RPMI7951 (cell line): ENCODE measurements at places on chromosomes 5 and 9.

GRCh38 chr9:81558091-81558830 lies 131.1 kb downstream of the TLE1 start:
- peak; percentile 74 for DNase-seq

DNA sequence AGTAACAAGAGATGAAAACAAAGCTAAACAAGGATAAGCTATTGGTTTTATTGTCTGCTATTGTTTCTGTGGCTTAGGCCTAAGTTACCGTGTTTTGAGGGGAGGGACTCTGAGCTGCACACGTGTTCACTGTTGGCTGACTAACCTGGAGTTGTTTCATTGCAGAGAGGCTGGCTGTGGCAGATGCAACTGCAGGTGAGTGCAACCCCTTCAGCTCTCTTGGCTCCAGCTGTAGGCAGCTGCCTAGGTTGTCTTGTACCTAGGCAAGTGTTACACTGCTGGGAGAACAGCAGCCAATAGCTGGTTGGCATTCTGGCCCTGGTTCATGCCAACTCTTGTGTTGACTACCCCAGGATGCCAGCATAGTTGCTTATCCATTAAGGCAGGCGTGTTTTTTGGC lies 17.6 kb upstream of the MATR3 start:
- DNase-seq = no peak

- no peak for DNase-seq
Observed at GRCh38 chr9:95058795-95059386, 258.6 kb downstream of the FANCC start.

DNA sequence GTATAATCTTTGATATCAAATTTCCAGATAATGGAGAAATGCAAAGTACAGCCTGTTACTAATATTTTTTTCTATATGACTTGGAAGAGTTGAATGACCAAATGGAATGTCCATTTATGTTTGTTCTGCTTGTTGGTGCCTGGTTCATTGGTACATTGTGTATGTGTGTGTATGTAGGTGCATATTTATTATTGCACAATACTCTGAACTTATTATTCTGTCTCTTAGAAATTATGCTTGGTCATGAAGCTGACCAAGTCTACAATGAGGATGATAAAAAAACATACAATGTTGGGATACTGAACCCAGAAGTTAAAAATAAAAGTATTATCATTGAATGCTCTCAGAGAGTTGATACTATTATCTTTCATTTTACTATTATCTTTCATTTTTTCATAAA lies 706.3 kb downstream of the KCTD16 start:
- DNase-seq = no peak

DNA sequence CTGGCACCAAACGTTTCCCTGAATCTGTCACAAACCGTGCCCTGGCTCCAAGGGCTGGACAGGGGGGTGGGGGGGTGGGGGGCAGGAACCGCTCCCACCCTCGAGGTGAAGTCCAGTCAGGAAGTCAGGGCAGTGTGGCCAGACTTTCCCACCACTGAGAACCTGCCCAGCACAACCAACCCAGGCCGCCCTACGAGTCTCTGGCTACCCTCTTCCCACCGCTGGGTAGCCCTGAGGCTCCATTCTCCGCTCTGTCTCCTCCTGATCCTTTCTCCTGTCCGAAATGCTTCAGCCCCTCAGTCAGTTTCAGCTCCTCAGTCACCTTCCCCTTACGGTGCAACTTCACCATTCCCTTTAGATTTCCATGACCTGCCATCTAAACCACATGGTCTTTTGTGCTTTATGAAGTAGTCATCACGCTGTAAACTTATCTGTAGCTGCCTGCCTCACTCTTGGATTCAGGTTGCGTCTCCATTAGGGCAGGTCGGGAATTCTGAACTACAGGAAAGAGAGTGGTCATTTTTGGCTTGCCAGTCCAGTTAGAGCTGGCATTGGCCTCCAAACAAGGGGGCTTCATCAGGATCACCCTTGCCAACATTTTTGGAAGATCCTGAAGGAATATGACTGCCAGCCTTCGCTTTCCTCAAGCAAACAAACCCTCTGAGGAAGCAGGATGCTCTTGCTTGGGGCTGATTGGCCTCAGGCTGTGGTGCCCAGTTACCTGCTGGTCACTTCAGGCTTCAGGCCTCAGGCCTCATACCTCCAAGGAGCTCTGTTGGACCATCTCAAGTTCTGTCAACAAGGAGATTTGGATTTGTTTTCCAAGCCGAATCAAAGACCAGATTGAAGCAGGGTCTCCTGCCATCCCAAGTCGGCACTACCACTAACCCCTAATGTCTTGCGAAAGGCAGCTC lies 794 bp upstream of the DCAF12 start:
- no peak for DNase-seq

- DNase-seq = peak; percentile 31
Observed at GRCh38 chr5:151384106-151384505, 36.7 kb upstream of the SLC36A2 start.

DNA sequence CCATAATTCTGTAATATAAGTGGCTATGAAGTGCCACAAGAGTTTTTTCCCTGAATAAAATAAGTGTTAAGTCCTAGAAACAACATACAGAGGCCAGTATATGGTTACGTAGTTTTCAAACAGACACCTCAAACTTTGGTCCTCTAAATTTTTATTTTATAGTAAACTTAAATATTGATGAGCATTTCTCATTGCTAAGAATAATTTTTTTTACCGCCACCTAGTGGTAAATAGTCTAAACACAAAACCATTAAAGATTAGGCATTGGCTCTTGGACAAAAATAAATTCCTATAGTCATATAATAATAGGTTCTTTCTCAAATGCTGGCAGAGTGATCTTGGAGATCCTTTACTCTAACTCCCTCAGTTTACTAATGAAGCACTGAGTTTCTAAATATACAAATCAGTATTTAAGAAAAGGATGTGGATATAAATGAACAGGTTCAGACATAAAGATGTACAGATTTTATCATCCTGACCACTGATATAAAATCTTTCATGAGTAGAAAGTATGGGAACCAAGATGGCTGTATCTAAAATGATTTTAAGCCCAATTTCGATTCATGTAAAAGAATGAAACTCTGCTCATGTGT lies 136.2 kb downstream of the FANCC start:
- peak; percentile 11 for DNase-seq

DNA sequence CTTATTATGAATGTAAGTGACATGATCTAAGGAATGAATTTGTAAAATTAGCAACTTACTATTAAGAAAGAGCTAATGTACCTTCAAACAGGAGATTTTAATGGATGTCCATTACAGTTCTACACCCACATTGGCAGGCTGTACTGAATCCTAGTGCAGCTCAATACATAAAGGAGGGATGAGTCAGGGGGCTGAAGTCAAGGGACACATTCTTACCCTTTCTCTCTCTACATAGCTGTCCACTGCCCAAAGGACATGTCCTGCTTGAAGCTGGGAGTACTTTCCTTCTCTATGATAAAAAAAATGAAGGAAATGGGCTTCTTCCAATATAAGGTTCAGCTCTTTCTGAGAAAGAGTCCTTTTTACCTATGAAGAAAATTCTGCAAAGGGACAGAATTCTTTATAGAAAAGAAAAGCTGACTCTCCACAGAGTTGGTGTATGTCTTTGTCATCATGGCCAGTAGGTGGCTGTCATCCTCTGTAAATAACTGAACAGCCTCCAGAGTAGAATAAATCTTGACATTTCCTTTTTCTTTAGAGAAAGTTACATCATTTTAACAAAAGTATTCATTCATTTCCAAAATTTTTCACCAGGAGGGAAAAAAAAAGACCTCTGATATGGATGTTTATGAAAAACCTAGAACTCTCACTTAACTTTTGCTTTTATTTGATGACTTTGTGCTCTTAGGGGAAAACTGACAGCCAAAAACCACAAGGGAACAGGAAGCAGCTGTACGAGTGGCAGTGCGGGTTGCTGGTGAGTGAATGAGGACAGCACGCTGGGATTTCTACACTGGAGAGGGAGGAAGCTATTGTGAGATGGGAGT lies 13.1 kb upstream of the IFNA14 start:
- peak; percentile 38 for DNase-seq

- no peak for DNase-seq
Observed at GRCh38 chr5:163635631-163636030, 130.2 kb downstream of the MAT2B start.

- DNase-seq = no peak
Observed at GRCh38 chr5:27598576-27598975, 560.2 kb upstream of the CDH9 start.

GRCh38 chr9:134469041-134469875 lies 143.0 kb downstream of the RXRA start:
- peak; percentile 33 for DNase-seq

- no peak for DNase-seq
Observed at GRCh38 chr5:106877881-106878280, 792.9 kb downstream of the EFNA5 start.

GRCh38 chr5:40447438-40447837 lies 232.3 kb upstream of the PTGER4 start:
- no peak for DNase-seq

- DNase-seq = no peak
Observed at GRCh38 chr9:68540712-68541535, at the start of gene TMEM252. Gene TMEM252 (minus strand): TSS chr9:68540883. CDS start chr9:68540814, 69 bp downstream.

DNA sequence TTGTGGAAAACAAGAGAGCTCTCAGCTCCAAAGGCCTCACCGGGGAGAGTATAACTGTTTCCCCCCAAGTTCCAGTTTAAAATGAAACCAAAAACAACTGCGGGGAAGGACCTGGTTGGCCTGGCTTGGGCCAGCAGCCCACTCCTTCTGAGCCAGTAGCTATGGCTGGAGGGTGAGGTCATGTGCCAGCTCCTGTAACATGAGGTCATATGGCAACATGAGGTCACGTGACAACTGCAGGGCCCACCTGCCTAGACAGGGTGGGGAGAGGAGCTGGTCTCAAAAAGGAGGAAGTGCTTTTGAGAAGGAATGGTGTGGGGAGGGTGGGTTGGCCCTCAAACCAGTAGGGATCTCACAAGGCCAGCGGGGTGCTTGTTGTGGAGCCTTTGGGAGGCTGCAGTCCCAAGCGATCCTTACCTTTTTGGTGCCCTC lies 29.3 kb upstream of the CRB2 start:
- no peak for DNase-seq

- no peak for DNase-seq
Observed at GRCh38 chr9:72154468-72155285, 5.4 kb downstream of the GDA start.

- DNase-seq = peak; percentile 3
Observed at GRCh38 chr9:70303268-70303667, 44.5 kb downstream of the SMC5 start.

DNA sequence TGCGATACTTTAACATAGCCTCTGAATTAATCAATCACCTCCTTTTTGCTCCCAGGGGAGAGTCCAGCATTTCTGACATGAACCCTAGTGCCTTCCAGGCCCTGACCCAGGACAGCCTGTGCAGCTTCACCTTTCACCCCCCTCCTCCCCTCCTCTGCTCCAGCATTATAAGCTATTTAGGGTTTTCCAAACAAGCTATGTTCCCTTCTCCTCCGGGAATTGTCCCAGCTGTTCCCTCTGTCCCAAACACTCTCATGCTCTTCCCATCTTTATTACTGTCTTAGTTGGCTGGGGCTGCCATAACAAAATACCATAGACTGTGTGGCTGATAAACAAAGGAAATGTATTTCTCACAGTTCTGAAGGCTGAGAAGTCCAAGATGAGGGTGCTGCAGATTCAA lies 161.5 kb downstream of the EBF1 start:
- no peak for DNase-seq

DNA sequence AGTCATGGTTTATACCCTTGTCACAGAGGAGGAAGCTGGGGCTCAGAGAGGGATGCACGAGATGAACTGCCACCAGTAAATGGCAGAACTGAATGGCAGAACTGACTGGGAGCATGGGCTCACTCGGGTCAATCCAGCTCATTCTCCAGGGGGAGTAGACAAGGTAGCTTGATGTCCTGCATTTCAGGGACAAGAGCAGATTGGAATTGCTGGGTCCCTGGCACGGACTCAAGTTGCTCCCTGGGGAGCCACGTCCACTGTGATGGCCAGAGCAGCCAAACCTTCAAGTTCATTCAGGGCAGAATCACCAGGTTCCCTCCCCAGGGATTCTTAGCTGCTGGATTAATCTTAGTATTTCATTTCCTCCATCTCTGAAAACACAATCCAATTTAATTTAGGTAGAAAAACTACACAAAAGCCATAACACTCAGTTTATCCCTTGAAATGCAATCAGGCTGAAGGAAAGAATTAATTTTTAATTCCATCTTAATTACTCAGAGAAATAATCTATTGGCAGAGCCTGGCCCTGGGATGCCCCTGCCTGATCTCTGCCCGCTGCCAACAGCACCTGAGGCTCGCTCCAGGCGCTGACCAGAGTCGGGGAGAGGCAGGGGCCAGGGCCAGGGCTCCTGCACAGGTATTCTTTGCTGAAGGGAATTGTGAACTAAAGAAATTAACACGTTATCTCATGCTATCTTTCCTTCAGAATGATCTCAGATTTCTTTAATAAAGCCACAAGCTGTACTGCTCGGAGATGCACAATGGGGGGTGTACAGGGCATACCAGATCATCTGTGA lies 42.0 kb upstream of the UNC5A start:
- no peak for DNase-seq

GRCh38 chr9:88676644-88677043 lies 141.7 kb downstream of the NXNL2 start:
- DNase-seq = no peak

GRCh38 chr5:102539996-102540728 lies 41.4 kb upstream of the SLCO6A1 start:
- no peak for DNase-seq

DNA sequence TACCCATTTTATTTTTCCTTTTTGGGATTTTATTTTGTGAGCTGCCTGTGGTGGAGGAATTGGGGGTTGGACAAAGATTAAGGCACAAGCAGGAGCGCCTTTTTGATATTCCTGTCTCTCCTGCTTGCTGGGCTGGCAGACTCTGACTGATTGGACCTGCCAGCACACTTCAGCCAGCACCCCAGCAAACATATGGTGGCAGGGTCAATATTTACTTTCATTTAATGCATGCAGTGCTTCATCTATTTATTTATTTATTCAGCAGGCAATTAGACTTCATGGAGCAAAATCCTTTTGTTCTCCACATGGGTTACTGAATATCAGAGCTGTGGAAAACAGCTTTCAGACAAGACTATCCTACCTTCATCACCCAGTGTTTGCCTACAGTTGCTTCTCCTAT lies 48.4 kb upstream of the EPB41L4A start:
- no peak for DNase-seq

- DNase-seq = no peak
Observed at GRCh38 chr5:72785801-72786200, 30.7 kb upstream of the TNPO1 start.
